Fibroblast of skin of scalp (primary cell): ENCODE measurements at places on chromosomes 6 and 20.

DNA sequence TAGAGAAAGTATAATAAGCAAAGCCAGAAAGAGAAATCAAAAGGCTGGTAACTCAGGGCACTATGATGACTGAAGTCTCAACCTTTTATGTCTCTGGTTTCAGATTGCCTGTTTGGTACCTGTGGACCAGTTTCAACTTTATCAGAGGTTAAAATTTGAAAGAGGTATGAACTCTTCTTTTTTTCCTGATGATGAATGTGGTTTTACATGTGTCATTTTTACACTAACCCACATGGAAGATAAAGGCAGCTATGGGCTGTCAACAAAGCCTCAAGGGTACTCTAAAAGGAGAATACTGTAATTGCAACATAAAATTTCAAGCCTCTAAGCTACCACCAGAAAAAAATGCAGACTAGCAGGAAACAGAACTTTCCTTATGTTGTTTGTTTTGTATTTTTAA, 52.4 kb downstream of the RNF144B start:
- DNase-seq: no peak

- DNase-seq: no peak
These were observed 4.9 kb downstream of the TRIB3 start for GRCh38 chr20:385448-385847.

- DNase-seq: no peak
These were observed 1.4 kb downstream of the TEAD3 start for GRCh38 chr6:35495258-35496035.

- DNase-seq: no peak
These were observed 129.4 kb downstream of the IBTK start for GRCh38 chr6:82118150-82118562.

- peak; percentile 58 for DNase-seq
These were observed 93.7 kb downstream of the TCP11 start for GRCh38 chr6:35047265-35048011.

DNA sequence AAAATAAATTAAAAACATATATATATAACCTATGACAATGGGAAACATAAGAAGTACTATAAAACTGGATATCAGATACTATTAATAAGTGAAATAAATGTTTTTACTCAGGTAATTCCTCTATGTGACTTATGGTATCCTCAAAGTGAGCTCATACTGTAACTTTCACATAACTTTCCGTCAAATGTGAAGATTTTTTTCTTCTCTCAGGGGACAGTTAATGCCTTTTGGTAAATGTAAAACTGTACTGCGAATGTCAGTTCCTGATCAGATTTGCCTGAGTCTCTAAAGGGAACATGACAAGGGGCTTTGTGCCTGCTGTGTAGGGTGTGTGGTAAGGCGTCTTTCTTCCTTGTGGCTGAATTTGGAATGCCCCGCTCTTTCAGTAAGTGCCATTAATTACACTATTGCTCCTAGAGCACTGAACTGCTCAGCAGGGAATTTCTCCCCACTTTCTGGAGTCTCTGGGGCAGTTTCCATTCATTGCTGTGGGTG, 271.8 kb downstream of the PRL start:
- peak; percentile 46 for DNase-seq

GRCh38 chr20:52230409-52230808, 38.8 kb upstream of the ZFP64 start:
- peak; percentile 82 for DNase-seq

DNA sequence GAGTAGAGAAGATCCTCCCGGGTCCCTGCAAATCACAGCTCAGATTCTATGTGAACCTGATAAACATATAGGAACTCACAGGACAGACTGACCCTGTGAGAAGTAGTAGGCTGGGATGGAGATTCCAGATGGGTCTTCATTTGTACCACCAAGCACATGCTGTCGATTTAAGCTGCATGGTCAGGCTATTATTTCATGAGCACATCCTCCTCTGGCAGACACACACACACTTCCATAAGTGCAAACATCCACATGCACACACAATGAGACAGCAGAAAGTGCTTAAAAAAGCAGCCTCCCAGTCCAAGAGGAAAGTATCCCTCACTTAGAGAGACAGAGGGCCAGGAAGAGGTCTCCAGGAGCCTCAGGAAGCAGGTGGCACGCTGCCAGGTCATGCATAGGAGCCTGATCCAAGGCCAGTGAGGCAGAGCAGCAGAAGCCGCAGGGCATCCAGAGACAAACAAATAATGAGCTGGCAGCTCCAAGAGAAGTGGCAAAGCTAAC, 131.8 kb downstream of the UNC5CL start:
- peak; percentile 10 for DNase-seq

DNA sequence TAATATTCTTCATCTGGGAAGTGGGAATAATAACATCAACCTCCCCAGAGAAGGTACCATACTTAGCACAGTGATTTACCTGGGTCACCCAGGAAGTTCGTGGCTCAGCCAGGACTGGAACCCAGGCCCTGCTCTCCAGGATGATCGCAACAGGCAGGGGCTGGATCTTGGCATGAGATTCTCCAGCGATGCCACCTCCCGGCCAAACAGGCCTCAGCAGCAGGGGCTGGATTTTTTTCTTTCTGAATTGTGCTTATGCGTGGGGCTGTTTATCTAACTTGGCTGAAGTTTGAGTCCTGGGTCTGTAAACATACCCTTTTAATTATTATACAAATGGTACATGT, 129.5 kb upstream of the PTPN1 start:
- DNase-seq: peak; percentile 62

- peak; percentile 64 for DNase-seq
These were observed 155.3 kb downstream of the DHX35 start for GRCh38 chr20:39117491-39117890.

- no peak for DNase-seq
These were observed 109.0 kb downstream of the FUT9 start for GRCh38 chr6:96124778-96125177.

DNA sequence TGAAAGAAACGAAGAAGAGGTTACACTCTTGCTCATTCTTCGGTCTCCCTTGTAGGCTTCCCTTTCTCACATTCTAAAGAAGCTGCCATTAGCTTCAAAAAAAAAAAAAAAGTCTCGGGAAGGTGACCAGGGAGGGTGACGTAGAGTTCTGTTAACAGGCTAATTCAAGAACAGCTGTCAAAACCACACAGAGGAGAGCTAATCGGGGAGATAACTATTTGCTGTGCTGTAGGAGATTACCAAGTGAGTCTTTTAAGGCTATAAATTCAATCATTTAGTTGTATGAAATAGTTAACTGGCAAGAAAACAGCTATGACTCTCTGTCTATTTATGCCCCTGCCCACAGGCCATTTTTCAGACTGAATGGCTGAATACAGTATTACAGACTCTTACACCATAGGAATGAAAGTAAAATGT, 256.8 kb downstream of the SYNE1 start:
- peak; percentile 86 for DNase-seq

- peak; percentile 63 for DNase-seq
These were observed 54.3 kb downstream of the SYTL3 start for GRCh38 chr6:158703837-158704822.

- DNase-seq: no peak
These were observed 402 bp downstream of the OSBPL2 start for GRCh38 chr20:62238569-62239277.

DNA sequence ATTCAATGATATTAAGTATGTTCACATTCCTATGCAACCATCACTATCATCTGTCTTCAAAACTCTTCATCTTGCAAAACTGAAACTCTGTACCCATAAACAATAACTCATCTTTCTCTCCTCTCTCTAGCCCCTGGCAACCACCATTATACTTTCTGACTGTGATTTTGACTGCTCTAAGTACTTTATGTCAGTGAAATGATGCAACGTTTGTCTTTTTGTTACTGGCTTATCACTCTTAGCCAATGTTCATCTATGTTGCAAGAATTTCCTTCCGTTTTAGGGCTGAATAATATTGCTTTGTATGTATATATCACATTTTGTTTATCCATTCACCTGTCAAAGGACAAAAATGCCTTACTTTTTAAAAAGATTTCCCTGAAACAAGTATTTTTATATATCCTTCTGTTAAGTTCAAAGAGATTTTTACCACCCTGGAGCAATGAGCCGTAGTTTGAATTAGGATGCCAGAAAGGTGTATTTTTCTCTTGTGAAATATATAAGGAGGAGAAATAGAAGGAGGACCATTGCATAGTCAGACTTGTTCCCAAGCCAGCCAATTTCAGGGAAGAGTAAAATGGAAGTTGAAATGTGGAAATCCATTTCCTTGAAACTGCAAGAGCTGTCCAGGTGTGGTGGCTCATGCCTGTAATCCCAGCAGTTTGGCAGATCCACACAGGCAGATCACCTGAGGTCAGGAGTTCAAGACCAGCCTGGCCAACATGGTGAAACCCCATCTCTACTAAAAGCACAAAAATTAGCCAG, 4.0 kb upstream of the CGAS start:
- DNase-seq: no peak

- DNase-seq: peak; percentile 32
These were observed 2.3 kb downstream of the ARID1B start for GRCh38 chr6:156779206-156780094.

DNA sequence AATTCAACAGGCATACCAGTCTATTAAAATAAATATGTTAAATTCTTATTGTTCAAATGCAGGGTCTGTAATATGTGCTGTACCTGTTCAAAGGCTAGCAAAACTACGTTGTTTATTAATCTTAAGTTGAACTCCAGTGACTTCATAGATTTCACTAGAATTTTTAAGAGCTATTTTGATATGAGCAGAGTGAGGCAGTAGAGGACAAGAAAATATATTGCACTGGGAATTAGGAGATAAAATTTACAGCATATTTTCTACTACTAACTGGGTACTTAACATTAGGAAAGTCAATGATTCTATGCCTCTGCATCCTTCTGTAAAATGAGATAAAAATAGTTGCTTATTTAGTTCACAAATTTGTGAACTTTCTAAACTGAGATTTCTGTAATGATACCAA, 162.2 kb upstream of the BMP5 start:
- DNase-seq: no peak

DNA sequence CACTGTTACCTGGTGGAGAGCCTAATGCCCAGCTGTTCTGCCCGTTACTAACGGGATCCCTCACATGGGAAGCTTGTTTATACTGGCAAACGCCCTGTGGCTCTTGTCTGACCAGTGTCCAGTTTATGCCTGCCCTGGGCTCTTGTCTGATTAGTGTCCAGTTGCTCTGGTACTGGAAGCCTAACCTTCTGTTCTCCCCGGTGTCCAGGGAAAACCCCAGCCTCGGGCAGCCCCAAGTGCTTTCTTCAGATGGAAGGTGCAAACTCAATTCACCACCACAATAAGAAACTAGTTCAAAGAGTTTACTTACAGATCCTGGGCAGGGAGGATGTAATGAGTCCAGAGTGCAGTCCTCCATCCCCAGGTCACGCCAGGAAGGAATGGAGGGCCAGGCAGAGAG, 148.4 kb downstream of the TBXT start:
- DNase-seq: no peak

GRCh38 chr20:5691918-5692618, 58.1 kb upstream of the SHLD1 start:
- DNase-seq: no peak

DNA sequence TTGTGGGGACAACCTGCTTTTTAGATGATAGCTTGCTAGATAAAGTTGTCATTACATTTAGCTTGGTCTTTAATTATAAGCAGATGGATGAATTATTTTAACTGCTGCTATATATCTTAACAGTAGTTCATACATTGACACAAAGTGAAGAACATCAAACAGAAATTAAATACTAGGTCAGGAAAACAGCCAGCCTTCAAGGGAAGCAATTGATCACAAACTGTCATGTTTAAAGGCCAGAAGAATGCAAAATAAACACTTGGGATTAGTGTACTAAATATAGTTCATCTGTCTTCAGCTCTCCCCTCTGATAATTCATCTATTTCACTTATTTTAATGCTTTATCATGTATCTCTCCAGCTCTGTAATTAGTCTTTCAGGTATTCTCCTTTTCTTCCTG, 225.1 kb upstream of the FERMT1 start:
- no peak for DNase-seq

GRCh38 chr6:66190858-66191257, 483.8 kb upstream of the EYS start:
- DNase-seq: no peak

DNA sequence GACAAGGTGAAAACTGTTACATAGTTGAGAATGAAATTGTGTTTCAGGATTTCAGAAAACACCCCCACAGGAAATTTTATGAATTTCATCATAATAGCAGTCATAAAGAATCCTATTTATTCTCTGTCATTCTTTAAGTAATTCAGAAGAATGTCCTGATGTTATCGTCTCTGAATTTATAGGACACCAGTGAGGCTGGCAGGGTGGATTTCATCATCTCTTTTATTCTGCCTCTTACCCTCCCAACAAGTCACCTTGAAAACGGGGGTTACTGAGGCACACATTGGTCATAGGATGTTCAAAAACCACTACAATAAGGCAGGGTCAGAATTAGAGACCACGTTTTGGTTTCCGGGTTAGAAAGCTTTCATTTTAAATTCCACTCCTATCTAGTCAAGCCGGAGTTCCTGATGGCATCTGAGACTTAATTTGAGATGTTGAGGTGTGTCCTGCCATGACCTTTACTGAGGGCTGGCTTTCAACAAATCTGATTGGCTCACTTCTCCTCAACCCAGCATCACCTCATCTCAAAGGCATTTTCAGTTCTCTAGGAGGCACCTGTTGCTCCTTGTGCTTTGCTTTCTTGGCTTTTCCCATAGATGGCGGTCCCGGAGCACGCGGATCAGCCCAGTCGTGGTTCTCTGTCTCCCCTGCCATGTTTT, 230.6 kb upstream of the SUPT3H start:
- peak; percentile 70 for DNase-seq

- DNase-seq: no peak
These were observed 342.1 kb downstream of the PLCB1 start for GRCh38 chr20:8474027-8474668.

DNA sequence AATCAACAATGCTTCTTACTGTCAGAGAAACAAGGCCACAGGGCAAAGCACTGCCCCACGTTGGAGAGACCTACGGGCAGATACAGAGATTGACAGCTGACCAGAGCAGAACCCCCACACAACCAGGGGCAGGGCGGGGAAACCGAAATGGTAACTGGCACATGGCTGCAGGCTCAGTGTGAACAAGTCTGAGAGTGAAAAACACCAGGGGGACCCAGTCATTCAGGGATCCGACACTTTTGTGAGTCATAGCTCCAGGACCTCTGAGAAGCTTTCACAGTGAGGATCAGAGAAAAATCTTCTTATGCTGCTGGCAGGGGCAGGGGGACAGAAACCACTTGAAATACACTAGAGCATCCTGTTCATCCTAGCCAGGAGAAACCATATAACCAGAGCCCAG, 254.2 kb downstream of the C6orf118 start:
- peak; percentile 14 for DNase-seq

GRCh38 chr20:61950641-61951071, 115.0 kb downstream of the TAF4 start:
- no peak for DNase-seq

GRCh38 chr6:159097256-159097655, 52.5 kb upstream of the TAGAP start:
- no peak for DNase-seq

DNA sequence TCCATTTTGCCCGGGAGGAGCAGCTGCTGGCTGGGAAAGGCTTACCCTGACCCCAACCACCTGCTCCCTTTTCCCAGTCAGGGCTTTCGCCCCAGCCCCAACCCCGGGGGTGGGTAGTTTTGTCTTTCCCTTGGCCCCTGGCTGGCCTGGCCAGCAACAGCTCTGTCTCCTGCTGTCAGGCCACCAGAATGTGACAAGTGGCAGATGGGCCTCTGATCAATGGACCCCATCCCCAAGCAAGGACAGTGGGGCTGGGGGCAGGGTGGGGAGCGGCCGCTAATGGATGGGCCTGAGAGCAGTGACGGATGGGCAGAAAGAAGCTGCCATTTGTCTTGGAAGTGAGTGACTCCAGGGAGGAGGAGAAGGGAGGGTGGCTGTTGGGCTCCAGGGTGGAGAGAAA, 121.6 kb downstream of the DHX35 start:
- no peak for DNase-seq
